Activated CD8-positive, alpha-beta memory T cell treated with anti-CD3 and anti-CD28 coated beads, Interleukin-2, amount 10 ng/mL, durations not matched to agents 7 days and 5 days (primary cell): ENCODE measurements at places on chromosomes 16 and 17. TPM values are rescaled to one million over a fixed set of nuclear protein-coding genes. Genes with fewer than 3 reads are reported as not detected.

Gene CARD14
- not detected for total RNA-seq

- H3K4me1 ChIP-seq = peaks cover 4% of the 10 kb centered on the region
- peaks cover 24% of the 10 kb centered on the region for H3K36me3 ChIP-seq
- H3K27me3 ChIP-seq = no peaks in the 10 kb centered on the region
Measured at GRCh38 chr17:36504156-36504545, 17.7 kb downstream of the ZNHIT3 start.

Gene SOST
- not detected for total RNA-seq

- H3K27me3 ChIP-seq = no peaks in the 10 kb centered on the region
- DNase-seq = no peak
- peaks cover 14% of the 10 kb centered on the region for H3K4me1 ChIP-seq
Measured at GRCh38 chr17:48392857-48393256, 37.2 kb downstream of the SKAP1 start.

DNA sequence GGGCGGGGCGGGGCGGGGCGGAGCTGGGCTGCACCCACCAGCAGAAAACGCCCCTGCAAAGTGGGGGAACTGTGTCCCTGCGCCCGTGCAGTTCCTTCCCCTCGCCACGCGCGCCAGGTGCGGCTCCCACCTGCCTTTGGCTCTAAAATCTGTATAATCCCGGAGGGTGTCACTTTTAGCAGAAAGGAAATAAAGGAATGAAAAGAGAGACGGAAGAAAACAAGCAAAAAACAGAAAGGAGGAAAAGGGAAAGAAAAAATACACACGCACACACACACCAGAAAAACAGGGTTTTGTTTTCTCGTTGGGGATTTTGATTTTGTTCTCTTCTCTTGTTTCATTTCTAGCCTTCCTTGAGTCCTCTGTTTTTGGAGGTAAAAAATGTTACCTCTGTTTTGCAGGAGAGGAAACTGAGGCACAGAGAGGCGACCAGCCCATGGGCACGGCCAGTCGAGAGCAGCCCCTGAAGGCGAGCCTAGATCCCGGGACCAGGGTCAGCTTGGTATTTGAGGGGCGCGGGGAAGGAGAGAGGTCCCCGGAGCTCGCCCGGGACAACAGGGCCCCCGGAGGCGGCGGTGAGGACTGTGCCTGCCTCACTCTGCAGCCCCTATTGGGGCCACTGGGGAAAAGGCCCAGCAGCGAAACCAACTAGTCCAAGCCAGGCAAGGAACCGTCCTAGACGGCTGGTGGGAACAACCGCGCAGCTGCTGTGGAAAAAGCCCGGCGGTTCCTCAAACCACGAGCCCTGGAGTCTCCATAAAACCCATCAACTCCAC, 594 bp upstream of the CARHSP1 start:
- peaks cover 41% of the 10 kb centered on the region for H3K4me1 ChIP-seq
- peaks cover 14% of the 10 kb centered on the region for H3K36me3 ChIP-seq
- H3K27me3 ChIP-seq = no peaks in the 10 kb centered on the region
- no peak for DNase-seq
- peak overlapping the region; percentile 79 for H3K4me3 ChIP-seq

DNA sequence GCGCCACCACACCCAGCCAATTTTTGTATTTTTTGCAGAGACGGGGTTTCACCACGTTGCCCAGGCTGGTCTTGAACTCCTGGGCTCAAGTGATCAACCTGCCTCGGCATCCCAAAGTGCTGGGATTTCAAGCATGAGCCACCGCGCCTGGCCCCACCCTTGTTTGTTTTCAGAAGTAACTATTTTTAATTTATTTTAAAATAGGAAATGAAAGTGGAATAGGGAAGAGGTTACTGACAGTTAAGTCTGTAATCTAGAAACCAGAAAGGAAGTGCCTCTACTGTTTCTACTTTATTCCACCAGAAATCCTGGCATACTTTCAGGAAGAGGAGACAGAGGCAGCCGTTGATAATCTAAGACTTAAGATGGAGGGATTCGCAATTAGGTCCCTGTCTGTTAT, 225.6 kb downstream of the TANC2 start:
- peaks cover 9% of the 10 kb centered on the region for H3K36me3 ChIP-seq
- no peak overlapping the region for H3K27ac ChIP-seq
- peaks cover 7% of the 10 kb centered on the region for H3K4me1 ChIP-seq
- no peak overlapping the region for H3K4me3 ChIP-seq

Gene IRX5
- not detected for total RNA-seq

GRCh38 chr17:45688820-45689219, 95.3 kb upstream of the CRHR1 start:
- H3K4me1 ChIP-seq = no peaks in the 10 kb centered on the region
- H3K4me3 ChIP-seq = no peak overlapping the region
- H3K27ac ChIP-seq = no peak overlapping the region
- no peak for DNase-seq

Gene PRSS33
- total RNA-seq = not detected

- H3K27ac ChIP-seq = no peak overlapping the region
- H3K4me3 ChIP-seq = no peak overlapping the region
- no peaks in the 10 kb centered on the region for H3K36me3 ChIP-seq
Measured at GRCh38 chr17:7217113-7217987, 2.3 kb downstream of the DLG4 start.

DNA sequence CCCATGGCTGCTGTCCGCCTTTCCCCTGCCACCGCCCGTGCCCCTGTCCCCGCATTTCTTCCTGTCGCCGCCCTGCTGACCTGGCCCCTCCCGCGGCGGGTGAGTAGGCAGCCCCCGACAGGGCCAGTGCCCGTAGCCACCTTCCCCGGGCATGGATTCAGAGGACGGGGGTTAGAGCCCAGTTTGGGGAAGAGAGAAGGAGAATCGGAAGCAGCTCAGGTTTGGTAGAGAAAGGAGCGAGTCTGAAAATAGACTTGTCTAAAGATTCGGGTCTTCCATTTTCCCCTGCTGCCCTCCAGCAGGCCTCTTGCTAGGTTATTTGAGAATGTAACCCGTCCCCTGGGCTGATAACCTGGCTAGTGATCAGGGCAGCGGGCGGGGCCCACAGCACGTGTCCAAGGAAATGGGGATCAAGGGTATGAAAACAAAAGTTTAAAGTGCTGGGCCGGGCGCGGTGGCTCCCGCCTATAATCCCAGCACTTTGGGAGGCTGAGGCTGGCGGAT, 7.9 kb upstream of the CLDN9 start:
- H3K36me3 ChIP-seq = no peaks in the 10 kb centered on the region
- no peak for DNase-seq
- peaks cover 33% of the 10 kb centered on the region for H3K4me1 ChIP-seq
- H3K27ac ChIP-seq = no peak overlapping the region
- H3K4me3 ChIP-seq = peak overlapping the region; percentile 51
- H3K27me3 ChIP-seq = peaks cover 29% of the 10 kb centered on the region

GRCh38 chr17:78818932-78819331, 21.7 kb downstream of the USP36 start:
- H3K4me1 ChIP-seq = peaks cover 57% of the 10 kb centered on the region
- H3K36me3 ChIP-seq = peaks cover 67% of the 10 kb centered on the region
- H3K27me3 ChIP-seq = no peaks in the 10 kb centered on the region
- H3K4me3 ChIP-seq = peak overlapping the region; percentile 38
- H3K27ac ChIP-seq = peak overlapping the region; percentile 91

DNA sequence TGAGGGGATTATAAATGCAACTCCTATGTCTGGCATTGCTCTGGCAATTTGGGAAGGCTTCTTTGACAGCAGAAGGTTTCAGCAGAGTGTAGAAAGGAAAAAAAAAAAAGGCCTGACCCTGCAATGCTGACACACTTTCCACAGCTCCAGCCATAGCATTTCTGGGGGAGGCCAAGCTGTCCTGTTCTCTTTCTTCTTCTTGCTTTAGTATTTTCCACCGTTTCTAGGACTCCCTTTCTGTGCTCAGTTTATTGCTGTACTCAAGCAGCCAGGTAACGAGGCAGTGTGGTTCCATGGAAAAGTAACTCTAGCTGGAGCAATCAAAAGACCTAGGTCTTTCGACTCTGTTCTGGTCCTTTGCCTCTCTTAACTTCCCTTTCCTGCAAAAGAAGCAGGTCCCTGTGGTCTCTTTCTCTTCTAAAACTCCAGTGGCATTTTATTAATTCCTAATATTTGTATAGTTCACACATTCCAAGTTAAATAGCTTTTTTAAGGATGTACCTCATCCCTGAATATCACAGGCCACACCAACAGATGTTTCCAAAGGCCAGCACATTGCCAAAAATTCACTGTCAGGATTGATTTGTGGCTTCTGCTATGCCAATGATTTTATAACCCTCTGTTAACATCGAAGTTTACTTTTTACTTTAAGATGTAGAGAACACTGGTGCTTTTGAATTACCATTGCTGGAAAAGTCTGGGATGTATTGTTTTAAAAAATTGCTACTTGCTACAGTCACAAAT, 90.3 kb upstream of the BCAR1 start:
- DNase-seq = no peak
- H3K36me3 ChIP-seq = peaks cover 6% of the 10 kb centered on the region
- no peaks in the 10 kb centered on the region for H3K4me1 ChIP-seq
- H3K27ac ChIP-seq = no peak overlapping the region
- no peaks in the 10 kb centered on the region for H3K27me3 ChIP-seq

Gene TBX21
- total RNA-seq = 59.0 TPM

DNA sequence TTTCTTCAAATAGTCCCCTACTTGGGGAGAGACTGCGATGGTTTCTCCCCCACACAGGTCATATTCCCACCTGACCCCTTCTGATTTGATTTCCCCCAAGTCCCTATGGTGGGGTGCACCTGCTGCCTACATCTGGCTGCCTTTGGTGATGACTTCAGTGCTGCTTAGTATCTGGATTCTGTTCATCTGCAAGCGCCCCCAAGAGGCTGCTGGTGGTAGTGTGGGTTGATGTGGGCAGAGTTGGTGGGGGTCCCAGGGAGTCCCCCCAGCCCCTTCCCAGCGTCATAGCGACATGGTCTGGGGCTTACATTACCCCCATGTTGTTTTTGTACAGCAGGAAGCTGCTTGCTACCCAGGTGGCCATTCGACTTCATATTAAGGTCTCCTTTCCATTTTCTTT, 99.2 kb downstream of the NTN1 start:
- peaks cover 6% of the 10 kb centered on the region for H3K4me1 ChIP-seq
- DNase-seq = no peak
- H3K36me3 ChIP-seq = no peaks in the 10 kb centered on the region
- H3K27me3 ChIP-seq = peaks cover 20% of the 10 kb centered on the region

Gene UNC45B
- total RNA-seq = 0.06 TPM

Gene EFNB3
- not detected for total RNA-seq

Gene FAM20A
- not detected for total RNA-seq

Gene ZNF597
- 2.4 TPM for total RNA-seq
